A549 (cell line): ENCODE measurements at places on chromosomes 12 and 14. TPM values are rescaled to one million over a fixed set of nuclear protein-coding genes. Genes with fewer than 3 reads are reported as not detected.

DNA sequence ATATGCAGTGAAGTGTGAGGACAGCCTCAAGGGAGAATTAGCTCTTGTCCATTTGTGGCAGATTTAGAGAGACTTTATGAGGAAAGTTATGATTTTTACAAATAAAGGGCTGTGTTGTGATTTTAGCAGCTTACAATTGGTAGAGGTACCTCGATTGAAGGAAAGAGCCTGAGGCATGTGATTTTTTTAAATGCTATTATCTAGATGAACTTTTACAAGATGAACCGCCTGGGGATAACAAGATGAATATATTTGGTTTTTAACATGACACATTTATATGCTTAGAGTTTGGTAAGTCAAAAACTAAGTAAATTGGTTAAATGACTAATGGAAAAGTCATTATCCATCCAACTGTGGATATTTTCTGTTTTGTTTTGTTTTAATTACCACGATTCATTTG, 52.6 kb downstream of the AEBP2 start:
- DNase-seq, result no peak

The COCH gene
- polyA plus RNA-seq, result 27.6 to 33.0 TPM (median 31.9 TPM) in 3 replicates

GRCh38 chr14:104084251-104085002, 1.1 kb upstream of the ASPG start:
- DNase-seq, result no peak

DNA sequence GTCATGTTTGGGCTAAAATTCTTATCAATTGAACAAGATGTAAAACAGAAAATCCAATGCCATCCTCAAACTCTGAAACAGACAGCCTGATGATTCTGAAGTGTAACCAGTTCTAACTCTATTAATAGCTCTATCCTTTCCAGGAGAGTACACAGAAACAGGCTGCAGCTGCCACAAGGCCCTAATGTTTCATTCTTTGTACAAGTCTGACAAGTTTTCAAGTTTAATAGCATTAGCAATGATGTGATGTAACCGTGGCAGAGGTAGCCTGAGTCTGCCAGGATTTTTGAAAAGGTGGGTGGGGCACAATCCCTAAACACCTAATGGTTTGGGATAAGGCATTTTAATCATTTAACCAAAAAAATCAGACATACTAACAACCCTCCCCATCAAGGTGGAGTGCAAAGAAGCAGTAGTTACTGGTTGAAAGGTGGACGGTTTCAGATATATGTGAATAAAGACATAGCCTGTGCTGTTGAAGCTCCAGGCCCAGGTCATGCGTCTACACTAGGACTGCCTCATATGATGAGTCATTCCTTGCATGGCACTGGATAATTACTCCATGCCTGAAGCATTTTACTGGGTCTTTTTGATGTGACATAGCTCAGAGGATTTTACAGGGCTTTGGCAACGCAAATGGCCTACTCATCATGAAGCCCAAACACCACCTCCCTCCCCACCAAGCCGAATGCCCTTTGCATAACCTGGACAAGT, 145.1 kb upstream of the GRIP1 start:
- peak; percentile 51 for DNase-seq

DNA sequence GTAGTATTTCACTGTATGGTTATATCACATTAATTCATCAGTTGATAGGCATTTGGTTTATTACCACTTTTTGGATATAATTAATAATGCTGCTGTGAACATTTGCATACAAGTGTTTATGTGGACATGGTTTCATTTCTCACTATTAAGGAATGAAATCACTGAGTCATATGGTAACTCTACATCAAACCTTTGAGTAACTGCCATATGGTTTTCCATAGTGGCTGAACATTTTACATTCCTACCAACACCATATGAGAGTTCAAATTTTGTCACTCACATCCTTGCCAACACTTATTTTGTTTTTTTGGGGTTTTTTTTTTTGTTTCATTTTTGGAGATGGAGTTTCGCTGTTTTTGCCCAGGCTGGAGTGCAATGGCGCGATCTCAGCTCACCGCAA, 30.2 kb upstream of the EAPP start:
- DNase-seq, result no peak

The GNG2 gene
- polyA plus RNA-seq, result 1.8 to 2.4 TPM (median 2.1 TPM) in 3 replicates

The LAG3 gene
- polyA plus RNA-seq, result 1.6 to 2.3 TPM (median 1.7 TPM) in 3 replicates
